ENCODE measurements at places on chromosomes 7 and 10.

DNA sequence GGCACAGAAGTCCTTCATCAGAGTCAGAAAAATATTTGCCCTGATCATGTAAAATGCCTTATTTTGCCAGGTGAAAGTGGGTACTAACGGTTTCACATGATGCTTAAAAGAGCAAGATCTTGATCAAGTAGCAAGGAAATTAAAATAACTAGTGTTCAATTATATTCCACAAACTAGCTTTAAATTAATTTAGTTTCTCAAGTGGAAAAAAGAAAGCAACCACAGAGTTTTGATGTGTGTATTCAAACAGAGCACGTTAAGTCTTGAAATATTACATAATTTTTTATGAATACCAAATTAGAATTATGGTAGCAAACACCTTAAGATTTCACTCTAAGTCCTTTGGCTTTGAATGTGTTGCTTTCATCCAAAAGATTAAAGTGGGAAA, 47.3 kb downstream of the PIP4K2A start:
- no peak for DNase-seq

DNA sequence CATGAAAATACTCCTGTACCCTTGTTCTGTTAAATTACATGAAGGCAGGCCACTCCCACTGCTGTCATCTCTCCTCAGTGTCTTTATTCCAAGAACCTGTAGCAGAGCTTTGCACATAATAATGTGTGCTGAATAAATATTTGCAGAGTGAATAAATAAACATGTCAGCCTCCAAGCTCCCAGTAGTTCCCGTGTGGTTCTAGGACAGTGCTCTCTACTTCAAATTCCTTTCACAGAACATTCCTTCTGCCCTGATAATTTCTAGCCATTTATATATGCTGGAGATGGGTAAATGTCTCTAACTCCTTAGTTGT, 20.3 kb upstream of the HYAL4 start:
- no peak for DNase-seq

GRCh38 chr7:95993380-95993779, 221.0 kb downstream of the DYNC1I1 start:
- no peak for DNase-seq

DNA sequence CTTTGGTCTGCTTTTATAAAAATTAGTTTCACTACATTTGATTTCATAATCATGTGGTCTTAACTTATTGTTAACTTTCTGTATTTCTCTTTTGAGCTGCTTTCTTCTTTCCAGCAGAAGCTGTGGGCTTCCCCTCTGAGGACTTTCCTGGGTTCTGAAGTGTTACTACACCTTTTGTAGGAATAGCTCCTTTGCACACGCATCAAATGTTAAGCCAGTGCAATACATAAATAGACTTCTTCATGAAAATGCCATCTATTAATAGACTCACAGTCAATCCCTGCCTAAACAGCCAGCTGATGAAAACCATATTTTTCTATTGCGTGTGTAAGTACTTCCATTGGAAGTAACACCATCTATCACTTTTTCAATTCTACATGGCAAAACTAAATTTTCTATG, 1.5 kb downstream of the ABCB4 start:
- no peak for DNase-seq

DNA sequence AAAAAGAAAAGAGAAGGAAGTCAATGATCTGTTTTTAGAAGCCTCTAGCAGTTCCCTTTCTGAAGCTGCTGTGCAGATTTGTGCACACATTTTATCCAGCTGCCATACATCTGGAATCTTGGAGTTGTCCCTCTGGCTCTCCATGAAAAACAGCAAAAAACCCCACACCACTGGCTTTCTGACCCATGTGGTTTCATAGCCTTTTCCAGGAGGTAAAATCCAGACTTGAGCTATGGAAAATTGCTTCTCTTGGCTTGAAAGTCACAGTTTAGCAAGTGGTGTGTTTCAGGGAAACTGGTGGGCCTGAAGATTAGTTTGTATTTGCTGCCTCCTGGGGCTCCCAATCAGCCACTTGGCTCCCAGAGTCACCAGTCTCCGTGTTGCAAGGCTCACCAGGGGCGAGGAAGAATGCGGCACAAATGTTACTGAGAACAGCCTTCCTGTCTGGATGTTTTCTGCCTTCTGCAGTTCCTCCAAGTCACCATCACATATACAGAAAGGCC, 50.1 kb upstream of the ADRB1 start:
- no peak for DNase-seq

DNA sequence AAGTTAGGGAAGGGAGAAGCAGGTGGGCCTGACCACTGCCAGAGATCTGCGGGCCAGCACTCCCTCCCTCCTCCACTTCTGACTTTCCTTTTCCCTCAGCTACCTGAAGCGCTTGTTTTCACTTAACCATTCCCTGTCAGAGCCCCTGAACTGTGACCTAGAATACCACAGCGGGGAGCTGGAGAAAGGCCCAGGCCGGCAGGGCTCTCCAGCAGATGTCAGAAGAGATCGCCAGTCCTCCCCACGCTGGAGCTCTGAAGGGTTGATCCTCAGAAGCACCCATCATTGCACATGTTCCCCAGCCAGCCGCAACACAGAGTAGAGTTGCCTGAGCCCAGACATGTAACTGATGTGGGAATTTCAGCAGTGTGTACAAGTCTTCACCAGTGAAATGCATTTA, 44.4 kb upstream of the GAD2 start:
- no peak for DNase-seq

DNA sequence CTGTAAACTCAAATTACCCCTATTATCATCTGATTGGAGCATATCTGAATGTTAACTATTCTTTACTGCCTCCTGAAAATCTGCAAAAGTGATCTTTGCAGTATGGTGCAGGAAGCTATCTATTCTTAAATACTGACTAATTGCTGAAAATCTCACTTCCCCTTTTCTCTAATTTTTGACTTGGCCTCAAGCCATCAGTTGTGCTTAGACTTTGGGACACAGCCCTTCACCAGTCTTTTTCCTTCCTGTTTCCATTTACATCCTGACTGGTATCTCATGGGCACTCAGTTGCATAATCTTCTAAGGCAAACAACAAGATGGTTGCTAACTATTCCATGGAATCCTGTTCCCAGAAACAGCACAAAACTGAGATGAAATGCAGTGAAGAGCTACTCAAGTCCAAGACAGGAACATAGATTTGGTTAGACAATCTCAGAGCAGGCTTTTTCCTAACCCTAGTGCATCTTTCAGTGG, 228.5 kb downstream of the SORCS1 start:
- no peak for DNase-seq

GRCh38 chr7:7309203-7309602, 126.9 kb downstream of the C1GALT1 start:
- no peak for DNase-seq

DNA sequence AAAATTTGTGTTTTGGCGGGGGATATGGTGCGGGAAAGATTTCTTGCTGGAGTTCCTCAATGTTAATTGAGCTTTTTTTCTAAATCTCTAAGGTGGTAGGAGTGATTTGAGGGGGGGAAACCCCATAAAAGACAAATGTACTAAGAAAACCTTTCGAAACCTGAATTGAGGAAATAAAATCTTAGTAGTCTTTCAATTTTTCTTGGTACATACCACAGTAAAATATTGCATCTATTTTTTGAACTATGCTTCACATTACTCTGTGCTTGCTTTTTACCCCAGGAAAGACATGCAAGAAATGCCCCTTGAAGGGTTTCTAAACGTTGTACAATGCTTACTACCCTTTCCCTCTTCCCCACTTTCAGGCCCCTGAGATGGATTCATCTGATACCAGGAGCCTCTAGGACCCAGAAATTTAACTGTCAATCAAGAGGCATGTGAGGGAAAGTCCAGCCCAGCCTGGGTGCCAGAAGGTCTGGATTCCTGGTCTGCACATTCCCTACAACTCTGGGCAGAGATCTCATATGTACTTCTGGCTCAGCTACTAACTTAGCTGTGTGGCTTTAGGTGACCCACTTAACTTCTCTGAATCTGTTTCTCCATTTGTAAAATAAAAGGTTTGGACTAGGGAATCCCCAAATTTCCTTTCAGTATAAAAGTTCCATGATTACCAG, 5.8 kb upstream of the PDCD4 start:
- no peak for DNase-seq

DNA sequence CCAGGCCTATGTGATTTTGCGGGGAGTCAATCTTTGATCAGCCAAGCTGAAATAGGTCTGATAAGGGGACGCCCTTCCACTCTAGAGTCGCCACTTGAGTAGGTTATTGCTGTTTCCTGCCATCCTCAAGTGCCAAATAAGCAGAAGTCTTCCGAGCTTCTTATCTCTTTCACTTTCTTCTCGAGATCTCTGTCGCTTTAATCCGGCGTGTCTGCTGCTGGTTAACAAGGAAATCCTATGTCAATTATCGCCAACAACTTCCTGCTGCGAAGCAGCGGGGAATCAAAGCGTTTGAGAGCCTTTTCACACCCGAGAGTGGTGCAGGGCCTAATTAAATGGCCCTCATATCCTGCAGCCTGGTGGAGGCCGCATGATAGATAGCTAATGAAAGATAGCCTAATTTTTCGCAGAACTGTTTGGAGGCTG, 215.9 kb downstream of the RAB11FIP2 start:
- DNase-seq = no peak

DNA sequence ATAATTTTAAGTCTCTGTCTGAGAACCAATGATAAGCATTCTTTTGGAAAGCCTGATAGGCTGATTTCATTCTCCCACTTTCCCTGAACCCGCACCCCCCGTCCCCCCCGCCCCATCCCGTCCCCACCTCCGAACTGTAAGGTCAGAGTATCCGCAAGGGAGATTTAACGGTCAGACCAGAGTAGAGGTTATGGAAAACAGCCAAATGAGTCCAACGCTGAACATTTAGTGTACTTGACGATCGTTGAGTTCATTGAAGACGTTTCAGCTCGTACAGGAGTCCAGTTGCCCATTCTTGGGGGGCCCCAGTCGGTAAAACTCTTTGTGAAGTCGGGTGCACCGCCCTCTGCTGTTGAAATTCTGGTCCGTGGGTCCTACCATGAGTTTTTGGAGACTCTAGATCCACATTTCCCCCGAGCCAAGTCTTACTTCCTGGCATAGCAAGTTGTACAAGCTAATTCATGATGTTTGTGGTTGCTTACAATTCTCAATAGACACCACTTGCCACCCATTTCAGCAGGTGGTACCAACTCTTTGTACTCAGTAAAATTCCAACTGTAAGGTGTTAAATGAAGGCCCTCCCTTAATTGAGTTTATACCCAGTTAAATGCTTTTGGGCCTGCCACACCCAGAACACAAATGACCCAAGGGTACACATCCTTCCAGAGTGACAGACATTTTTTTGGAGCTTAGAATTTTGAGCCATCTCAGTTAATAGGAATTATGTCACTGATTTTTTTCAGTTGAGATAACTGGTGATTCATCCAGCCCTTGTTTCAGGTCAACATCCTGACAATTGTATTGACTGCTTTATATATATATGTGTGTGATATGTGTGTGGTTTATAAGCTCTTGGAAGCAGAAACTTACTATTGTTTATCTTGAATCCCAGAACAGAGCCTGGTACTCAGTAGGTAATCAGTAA, 1.2 kb downstream of the MARCHF5 start:
- no peak for DNase-seq

DNA sequence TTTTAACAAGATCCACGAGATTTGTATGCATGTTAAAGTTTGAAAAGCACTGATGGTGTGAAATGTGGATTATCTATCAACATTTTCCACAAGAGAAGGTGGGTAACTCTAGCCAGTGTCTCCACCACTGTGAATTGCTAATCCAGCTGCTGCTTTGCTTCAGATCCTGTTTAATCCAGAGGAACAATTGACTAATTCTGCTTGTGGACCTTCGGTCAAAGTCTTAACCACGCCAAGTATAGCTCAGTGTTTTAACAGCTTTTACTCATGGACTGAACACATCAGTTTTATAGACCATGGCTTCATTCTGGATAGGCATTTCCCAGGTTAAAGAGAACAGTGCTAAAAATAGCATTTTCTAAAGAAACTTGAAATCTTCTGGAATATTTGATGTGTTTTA, 23.5 kb downstream of the ADK start:
- DNase-seq = no peak

GRCh38 chr10:50992972-50993766, 81.1 kb upstream of the PRKG1 start:
- no peak for DNase-seq

GRCh38 chr7:107056728-107057473, 12.4 kb downstream of the PRKAR2B start:
- DNase-seq = no peak

DNA sequence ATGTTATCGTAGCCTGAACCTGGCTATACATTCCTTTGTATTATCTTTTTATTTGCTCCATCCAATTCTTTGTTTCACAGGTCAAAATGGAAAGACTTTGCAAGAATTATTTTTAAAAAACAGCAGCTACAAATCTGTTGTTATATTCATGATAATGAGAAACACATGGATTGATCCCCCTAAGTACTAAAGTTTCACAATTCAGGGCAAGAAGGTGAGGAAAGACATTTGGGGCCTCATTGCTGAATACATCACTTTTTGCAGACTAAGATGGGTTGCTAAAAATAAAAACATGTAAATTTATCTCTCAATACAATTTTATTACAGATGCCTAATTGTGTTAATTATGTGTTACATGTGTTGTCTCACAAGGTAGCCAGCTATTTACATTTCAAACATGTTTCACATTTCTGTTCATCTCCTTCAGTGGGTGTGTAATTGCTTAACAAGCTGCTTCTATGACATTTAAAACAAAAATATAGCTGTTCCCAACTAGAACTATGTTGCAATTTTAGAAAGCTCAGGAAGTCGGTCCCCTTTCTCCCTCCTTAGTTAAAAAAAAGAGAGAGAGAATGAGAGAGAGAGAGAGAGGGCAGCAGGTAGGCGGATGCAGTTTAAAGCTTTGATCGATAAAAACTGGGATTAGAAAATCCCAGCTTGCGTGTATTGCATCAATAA, 606.3 kb upstream of the FZD8 start:
- no peak for DNase-seq

DNA sequence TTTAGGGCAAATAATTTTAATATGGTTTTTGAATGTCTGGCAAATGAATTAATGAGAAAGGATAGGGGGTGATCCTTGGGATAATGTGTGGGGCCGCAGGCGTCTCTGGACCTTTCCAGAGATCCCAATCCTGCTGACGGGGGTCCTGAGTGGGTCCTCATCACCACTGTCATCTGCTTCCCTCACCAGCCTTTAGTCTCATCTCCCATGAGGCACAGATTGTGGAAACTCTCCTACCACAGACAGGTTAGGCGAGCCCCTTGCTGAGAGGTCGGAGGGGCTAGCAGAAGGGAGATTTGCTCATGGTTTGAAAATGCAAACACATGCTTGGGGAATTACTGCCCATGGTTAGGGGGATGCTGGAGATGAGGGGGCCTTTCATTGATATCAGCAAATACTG, 484.6 kb downstream of the RPS24 start:
- DNase-seq = no peak

- DNase-seq = no peak
Measured at GRCh38 chr7:36132012-36132411, 21.0 kb upstream of the EEPD1 start.

GRCh38 chr10:118108194-118109026, 61.7 kb upstream of the RAB11FIP2 start:
- no peak for DNase-seq

Data from stimulated activated CD8-positive, alpha-beta memory T cell treated with anti-CD3 and anti-CD28 coated beads, Interleukin-4, amount 100 ng/mL, for 1 hour (primary cell).